NB4 (cell line): ENCODE measurements at places on chromosomes 13 and 19.

DNA sequence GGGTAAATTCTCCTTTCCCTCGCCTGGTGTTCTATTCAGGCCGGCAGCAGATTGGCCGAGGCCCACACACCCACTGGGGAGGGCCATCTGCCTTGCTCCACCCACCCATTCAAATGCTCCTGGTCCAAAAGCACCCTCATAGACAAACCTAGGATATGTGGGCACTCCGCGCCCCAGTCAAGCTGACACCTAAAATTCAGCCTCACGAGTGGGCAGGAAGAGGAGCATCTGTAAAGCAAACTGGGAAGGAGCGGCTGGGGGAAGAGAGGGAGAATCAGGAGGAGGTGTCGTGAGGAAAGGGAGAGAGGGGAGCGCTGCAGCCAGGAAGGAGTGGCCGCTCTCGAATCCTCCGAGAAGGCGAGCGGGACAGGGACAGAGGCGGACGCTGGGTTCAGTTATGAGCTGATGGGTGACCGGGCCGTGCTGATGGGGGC lies 136.9 kb downstream of the USP12 start:
- DNase-seq: no peak

DNA sequence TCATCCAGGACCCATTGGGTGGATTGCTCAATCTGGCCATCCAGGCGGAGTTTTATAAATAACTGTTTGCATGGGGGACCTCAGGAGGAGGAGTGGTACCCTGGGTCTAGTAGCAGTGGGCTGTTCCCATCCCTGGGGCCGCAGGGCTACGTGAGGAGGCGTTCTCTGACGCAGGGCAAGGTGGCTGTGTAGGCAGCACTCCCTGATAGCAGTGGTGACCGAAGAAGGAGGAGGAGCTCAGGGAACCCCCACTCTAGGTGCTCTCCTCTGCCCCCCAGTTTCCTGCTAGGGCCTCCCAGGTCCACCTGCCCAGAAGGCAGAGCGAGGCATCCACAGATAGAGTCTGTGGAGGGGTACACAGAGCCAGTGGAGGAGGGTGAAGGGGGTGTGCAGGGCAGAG lies 64.1 kb downstream of the CCNE1 start:
- DNase-seq: no peak

DNA sequence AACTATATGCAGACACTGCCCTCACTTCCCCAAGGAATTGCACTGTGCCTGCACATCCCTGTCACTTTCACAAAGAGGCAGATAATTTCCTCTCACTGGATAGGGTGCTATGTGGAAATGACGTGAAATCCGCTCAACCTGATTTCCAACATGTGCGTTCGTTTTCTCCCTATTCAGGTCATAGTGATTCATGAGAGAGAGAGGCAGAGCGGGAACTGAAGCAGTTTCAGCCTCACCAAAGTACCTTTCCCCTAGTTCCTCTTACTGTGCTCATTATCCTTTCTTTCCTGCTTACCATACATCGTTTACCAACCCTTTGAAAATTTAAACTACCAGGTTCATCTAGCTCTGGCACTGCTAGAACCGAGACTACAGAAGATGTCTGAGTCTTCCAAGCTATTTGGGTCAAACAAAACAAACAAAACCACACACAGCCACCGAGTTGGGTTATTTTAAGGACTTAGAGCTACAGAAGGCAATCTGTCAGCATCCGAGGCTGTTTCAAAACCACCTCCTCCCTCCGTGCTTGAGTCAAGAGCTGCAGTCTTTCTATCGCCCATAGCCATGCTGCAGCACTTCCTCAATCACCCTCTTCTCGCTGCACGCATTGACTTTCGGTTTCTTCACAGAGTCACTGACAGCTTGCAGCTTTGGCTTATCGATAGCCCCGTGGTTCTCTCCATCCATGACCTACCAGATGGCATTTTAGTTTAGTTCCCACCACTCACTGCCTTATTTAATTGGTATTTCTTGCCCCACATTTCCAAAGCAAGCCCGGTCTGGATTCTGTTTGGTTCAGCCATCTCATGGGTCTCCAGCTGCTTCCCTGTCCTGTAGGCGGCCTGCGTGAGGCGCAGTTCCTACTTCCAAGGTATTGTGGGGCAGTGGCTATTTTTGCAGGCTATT lies 1395.8 kb downstream of the EFNB2 start:
- DNase-seq: peak; percentile 94

GRCh38 chr13:32636711-32637110 lies 50.5 kb downstream of the PDS5B start:
- DNase-seq: no peak

- DNase-seq: no peak
Observed at GRCh38 chr13:109735436-109735966, 50.9 kb downstream of the IRS2 start.

- DNase-seq: peak; percentile 91
Observed at GRCh38 chr13:110108348-110109139, 198.4 kb downstream of the COL4A1 start.

GRCh38 chr19:3132971-3133792 lies 2.7 kb upstream of the GNA15 start:
- DNase-seq: peak; percentile 92

DNA sequence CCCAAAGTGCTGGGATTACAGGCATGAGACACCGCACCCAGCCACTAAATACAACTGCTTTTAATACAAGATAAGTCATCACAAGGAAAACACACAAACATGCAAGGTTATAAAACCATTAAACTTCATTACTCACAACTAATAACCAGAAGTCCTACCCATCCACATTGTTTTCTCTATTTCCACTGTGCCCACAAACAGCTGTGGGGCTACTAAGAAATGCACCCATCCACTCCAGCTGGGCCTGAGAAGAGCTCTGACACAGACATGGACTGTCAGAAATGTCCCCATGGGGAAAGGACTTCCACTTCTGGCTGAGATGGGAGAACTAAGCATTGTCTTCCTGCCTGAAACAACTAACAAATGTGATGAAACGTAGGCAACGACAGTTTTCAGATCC lies 17.2 kb downstream of the SAFB2 start:
- DNase-seq: no peak

DNA sequence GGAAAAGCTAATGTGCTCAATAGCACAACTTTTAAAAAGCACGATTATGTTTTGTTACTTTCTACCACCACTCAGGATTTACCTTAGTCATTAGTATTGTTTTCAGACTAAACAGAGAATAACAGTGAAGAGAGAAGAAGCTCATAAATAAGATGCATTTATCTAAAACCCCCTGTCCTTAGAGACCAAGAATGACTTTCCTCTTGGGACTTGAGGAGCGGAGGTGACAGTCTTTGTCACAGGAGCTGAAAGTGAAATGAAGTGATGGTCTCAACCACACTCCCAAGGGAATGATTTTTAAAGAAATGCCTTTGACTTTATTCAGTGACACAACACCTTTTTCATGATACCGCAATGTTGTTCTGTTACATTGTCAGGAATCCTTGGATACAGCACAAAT lies 190.6 kb upstream of the NBEA start:
- no peak for DNase-seq
